Activated CD8-positive, alpha-beta memory T cell treated with anti-CD3 and anti-CD28 coated beads, Interleukin-2, amount 10 ng/mL, durations not matched to agents 7 days and 5 days (primary cell): ENCODE measurements at places on chromosomes 4 and X. TPM values are rescaled to one million over a fixed set of nuclear protein-coding genes. Genes with fewer than 3 reads are reported as not detected.
A peak's percentile ranks its signal among the peaks of the same experiment; 100 is the strongest.

- no peak for DNase-seq
Observed at GRCh38 chrX:153333266-153333665, 687 bp upstream of the ZNF275 start.

- DNase-seq, result no peak
Observed at GRCh38 chr4:181127171-181127570, 1116.0 kb upstream of the TENM3 start.

GRCh38 chrX:151596282-151596681, 32.8 kb downstream of the PASD1 start:
- DNase-seq, result no peak

Gene CT83
- total RNA-seq, result not detected

DNA sequence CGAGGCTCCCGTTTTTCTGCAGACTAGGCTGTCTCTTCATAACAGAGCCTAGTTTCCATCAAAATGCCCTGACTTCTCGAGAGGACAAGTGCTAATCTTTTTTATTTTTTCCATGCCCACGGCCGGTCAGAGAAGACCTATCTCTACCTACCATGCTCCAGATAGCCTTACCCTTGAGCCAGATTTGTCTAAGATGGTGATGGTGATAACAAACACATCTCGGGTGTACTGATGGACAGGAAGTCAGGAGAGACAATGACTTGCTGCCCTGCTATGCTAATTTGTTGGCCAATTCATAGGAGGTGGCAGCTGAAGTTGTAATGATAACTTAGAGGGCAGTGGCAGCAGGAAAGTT, 42.2 kb upstream of the NKRF start:
- no peak for DNase-seq

Gene NDP
- not detected for total RNA-seq

Gene RAB33A
- 38.8 TPM for total RNA-seq

Gene RAB9B
- total RNA-seq, result 0.26 TPM

GRCh38 chr4:40190019-40190418, 6.8 kb upstream of the RHOH start:
- no peak for DNase-seq

DNA sequence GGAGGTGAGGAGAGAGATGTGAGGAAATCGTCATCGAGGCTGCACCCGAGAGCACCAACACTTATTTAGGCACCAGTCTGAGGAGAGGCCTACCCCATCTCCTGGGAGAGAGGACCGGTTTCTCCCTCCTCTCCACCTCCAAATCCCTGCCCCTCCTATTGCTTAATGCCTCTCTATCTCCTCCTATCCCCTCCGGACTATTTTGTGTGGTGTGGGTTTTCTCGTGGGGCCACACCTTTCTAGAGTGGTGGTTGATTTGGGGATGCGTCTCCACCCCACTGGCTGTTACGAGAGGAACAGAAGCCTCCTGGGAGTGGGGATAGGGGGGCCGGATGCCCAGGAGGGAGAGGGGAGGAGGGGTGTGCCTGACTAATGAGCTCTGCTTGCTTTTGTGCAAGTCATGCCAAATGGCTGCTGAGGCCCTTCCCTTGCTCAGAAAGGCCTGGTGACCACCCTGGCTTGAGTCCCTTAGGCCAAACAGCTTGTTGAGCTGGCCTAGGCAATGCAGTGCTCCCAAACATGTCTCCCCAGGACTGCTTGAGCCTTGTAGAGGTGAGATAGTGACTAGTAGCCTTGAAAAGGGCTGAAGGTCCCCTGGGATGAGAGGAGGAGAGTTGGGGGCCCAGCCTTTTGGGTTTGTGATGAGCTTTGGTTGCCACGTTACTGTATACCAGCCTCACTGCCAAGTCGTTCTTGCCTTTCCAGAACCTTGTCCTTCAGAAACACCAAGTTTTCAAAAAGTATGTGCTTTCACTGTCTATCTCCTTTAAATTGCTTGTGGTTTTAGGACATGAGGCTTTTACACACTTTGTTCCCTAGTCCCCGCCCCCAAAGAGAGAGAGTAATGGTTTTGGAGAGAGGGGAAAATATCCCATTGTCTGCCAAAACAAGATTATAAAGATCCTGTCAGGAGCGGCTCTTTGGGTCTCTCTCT, 1.2 kb downstream of the MSN start:
- peak; percentile 80 for DNase-seq

- no peak for DNase-seq
Observed at GRCh38 chr4:88866862-88867550, 169.4 kb upstream of the NAP1L5 start.

- DNase-seq, result no peak
Observed at GRCh38 chrX:14094191-14094590, 64.5 kb upstream of the GEMIN8 start.

Gene CXCL3
- not detected for total RNA-seq

Gene MMRN1
- total RNA-seq, result 0.16 TPM

DNA sequence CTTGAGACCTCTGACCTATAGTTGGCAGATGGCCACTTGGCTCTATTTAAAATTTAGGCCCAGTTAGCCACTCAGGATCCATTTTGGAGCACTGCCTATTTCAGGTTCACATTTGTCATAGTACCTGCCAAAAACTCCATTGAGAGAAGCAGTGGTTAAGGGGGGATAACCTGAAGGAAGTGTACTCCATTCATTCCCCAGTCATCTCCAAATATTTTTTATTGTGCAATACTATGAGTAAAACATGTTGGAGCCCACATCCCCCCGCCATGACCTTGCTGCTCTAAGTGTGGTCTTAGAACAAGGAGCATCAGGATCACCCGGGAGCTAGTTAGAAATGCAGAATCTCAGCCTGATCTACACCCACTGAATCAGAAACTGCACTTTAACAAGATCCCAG, 21.1 kb downstream of the PLP1 start:
- no peak for DNase-seq

DNA sequence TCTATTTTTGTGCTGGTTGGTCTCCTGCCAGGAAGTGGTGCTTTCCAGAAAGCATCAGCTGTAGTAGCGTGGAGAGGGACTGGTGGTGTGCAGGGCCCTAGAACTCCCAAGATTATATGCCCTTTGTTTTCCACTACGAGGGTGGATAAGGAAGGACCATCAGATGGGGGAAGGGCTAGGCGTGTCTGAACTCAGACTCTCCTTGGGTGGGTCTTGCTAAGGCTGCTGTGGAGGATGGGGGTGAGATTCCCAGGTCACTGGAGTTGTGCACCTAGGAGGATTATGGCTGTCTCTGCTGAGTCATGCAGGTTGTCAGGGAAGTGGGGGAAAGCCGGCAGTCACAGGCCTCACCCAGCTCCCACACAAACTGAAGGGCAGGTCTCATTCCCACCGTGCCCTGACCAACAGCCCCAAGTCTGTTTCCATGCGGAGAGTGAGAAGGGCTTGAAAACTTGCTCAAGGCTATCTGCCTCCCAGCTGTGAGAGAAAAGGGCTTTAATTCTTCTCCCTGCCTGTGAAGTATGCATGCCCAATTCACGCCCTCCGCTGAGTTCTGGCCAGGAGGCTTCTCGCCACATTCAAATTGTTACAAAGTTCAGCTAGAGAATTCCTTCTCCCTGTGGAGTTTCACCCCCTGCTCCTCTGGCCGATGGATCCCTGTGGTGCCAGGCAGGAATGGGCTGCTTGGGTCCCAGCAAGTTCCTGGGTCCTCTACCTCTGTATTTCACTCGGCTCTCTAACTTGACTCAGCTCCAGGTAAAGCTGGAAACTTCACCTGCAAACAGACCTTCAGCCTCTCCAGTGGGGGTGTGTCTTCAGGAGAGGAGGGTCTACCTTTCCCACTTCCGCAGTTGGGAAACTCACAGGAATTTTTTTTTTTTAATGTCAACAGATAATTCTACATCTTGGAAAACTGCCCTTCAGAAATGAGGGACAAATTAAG, 7.7 kb upstream of the CSTF2 start:
- DNase-seq, result no peak

GRCh38 chrX:155966876-155967275, 30.6 kb upstream of the IL9R start:
- peak; percentile 69 for DNase-seq

Gene PLXNA3
- 42.3 TPM for total RNA-seq

DNA sequence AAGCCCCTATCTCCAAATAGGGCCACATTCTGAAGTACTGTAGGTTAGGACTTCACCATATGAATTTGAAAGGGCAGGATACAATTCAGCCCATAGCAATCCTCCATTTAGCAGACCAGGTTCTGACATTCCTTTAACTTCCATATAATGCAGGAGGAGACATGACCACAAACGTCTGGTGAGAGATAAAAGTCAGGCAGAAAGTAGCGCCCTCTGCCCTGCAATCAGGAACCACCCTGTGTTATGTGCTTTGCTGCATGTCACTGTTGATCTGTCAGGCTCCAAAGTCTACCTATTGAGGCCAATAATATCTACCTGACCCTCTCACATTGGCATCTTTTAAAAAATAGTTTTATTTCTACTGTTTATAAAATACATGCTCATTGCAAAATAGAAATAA, 30.2 kb upstream of the SEPSECS start:
- DNase-seq, result no peak

- DNase-seq, result peak; percentile 56
Observed at GRCh38 chr4:13544606-13545393, 492 bp upstream of the NKX3-2 start.

DNA sequence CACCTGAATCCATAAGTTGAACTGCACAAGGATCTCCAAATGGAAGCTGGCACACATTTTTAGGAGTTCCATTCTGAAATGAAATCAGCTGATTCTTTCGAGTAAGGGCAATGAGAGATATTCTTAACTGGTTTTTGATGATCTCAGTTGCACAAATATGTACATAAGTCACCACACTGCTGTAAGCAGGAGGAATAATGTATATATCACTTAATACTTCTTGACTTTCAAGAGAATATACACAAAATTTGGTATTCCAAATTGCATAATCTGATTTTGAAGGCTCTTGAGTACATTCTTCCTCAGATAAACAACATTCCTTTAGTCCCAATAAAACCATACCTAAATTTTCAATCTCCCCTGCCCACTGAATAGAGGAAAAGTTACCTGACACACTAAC, 8.2 kb downstream of the FANCB start:
- no peak for DNase-seq

- DNase-seq, result no peak
Observed at GRCh38 chr4:184347251-184348239, 126.8 kb downstream of the IRF2 start.

DNA sequence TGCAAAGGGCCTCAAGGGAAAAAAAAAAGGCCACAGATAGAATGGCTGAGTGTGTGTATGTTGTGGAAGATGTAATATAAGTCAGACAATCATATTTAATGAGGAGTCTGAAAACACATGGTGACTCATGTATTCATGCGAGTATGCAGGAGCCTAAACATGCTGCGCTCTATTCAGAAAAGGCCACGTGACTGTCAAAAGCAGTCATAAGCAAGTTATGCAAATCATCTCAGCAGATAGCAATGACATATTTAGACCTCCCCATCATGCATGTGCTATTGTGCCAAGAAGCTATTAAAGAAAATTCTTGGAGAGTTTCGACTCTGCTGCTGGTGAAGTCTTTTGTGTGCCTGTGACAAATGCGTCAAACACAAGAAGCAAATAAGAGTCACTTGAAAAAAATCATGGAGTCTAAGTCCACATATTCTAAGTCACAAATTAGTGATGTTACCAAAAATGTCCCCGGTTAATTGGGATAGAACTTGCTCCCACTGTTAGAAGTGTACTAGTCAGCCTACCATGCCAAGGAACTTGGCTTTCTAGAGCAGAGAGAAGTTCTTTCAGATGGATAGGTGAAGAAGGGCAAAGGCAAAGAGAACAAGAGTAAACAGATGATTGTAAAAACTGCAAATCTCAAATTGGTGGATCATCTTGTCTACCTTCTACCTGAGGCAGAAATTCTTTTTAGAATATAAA, 5.0 kb downstream of the LNX1 start:
- no peak for DNase-seq

Gene DMP1
- total RNA-seq, result not detected

Gene ITM2A
- 93.9 TPM for total RNA-seq

DNA sequence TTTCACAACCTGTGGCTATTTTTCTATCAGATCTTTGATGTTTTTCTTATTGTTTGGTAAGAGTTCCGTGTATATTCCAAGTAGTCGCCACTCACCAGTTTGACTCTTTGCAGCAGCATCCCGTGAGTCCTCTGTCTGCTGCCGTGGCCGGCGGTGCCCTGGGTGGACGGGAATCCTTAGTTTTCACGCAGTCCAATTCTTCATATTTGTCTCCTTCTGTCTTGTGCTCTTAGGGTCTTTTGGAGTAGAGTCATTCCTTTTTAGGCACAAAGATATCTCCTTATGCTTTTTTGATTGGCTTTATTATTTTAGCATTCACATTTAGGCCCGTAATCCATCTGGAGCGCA, 94.9 kb upstream of the MSX1 start:
- no peak for DNase-seq

DNA sequence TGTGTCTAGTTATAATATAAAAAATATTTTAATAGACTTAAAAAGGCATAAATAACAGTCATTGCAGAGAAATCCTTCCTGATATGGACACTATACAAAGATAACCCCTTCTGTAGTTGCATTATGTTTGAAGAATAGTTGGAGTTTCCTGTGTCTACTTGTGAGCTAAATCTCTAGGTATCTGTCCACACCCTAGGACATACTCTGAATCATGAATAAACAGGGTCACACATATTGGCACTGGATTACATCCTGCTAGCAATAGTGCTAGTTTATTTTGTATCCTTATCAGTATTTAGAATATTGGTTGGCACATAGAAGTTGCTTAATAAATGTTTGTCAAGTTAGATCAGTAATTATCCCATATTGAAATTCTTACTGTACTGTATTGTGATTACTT, 173.9 kb downstream of the GRXCR1 start:
- DNase-seq, result no peak

- no peak for DNase-seq
Observed at GRCh38 chr4:86679441-86679840, 85.3 kb downstream of the PTPN13 start.

GRCh38 chr4:117971403-117971802, 62.9 kb upstream of the NDST3 start:
- no peak for DNase-seq

Gene TTC29
- total RNA-seq, result not detected

GRCh38 chrX:3384327-3384726, 37.9 kb upstream of the MXRA5 start:
- no peak for DNase-seq

DNA sequence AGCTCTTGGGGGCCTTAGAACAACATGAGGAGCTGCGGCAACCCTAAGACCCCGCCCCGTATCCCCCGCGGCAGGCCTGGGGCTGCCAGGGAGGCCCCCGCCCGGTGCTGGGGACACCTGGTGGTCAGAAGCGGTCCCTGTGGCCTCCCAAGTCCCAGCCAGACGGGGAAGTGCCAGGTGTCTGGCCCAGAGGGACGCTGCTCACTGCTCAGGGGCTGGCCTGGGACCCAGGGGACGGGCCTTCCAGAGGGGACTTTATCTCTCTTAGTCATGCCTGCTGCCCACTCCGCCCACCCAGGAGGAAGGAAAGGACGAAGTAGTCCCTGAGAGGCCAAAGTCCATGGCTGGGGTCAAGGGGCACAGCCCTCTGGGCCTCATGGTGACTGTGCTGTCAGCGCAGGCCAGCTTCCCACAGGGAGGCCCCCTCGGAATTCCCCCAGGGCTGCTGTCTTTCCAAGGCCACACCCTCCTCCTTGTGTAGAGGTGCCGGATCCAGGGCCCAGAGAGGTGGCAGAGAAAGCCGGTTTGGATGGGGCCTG, 31.0 kb upstream of the HTRA3 start:
- DNase-seq, result no peak

Gene TRAPPC11
- total RNA-seq, result 30.3 TPM
